ENCODE measurements at places on chromosomes 7 and 10.
A peak's percentile ranks its signal among the peaks of the same experiment; 100 is the strongest.

DNA sequence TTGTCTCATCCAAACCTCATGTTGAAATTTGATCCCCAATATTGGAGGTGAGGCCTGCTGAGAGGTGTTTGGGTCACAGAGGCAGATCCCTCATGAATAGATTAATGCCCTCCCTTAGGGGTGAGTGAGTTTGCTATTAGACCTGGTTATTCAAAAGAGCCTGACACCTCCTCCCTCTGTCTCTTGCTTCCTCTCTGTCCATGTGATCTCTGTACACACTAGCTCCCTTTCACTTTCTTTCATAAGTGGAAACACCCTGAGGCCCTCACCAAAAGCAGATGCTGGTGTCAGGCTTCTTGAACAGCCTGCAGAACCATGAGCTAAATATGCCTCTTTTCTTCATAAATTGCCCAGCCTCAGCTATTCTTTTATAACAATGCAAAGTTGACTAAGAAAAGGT is 447.1 kb downstream of the MDFIC start:
- no peak for DNase-seq

DNA sequence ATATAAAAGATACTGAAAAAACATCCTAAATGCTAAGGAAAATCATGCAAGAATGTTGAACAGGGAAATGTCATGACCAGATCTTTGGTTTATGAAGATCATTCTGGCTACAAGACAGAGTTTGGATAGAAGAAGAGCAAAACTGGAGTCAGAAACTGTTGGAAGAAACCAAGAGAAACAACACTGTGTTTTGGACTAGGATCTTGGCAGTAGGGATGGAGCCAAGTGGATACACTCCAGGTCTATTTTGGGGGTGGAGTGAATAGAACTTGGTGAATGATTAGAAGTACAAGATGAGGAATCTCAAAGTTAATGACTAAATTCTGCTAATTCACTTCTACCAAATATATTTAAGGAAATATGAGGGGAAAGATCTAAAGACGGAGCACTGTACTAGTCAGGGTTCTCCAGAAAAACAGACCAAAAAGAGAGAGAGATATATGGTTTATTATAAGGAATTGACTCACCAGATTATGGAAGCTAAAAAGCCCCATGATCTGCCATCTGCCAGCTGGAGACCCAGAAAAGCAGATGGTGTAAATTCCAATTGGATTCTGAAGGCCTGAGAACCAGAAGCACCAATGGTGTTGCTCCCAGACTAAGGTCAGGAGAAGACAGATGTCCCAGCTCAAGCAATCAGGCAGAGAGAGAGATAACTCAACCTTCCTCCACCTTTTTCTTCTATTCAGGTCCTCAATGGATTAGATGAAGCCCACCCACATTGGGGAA is 254.9 kb downstream of the TRIL start:
- DNase-seq, result no peak

- no peak for DNase-seq
These were observed 76.9 kb upstream of the RET start for GRCh38 chr10:43000021-43000411.

DNA sequence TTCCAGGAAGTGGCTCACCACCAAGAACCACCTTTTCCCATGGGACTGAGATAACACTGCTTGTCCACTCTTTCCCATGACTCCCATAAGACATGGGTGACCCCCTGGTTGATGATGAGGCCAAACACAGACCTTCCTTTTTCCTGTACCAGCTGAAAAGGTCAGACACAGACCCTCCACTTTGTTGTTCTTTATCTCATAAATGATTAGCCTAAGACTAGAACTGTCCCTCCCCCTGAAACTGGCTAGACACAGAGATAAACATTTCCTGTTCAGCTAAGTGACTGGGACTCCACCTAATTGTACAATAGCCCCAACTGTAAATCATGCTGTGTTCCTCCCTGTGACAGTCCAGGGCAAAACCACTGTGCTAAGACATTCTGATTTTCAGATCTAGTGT is 8.2 kb upstream of the NRG3 start:
- no peak for DNase-seq

GRCh38 chr7:110929480-110930249 is 161.3 kb upstream of the LRRN3 start:
- DNase-seq, result no peak

- DNase-seq, result no peak
These were observed 12.0 kb upstream of the PARD3 start for GRCh38 chr10:34826857-34827766.

DNA sequence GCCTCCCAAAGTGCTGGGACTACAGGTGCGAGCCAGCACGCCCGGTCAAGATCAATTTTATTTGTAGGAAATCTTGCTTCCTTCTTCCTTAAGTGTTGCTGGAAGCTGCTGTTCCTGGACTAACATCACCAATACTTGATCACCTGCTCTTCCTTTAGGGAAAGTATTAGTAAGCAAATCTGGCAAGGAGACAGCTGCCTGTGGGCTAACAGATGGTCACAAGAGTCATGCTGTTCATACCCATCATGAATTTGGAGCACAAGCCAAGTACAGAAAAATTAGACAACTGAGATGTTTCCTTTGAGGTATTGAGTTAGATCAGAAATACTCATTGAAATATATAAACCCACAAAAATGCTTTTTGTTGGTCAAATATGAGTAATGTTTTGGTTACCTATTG is 27.9 kb downstream of the BAIAP2L1 start:
- peak; percentile 90 for DNase-seq

DNA sequence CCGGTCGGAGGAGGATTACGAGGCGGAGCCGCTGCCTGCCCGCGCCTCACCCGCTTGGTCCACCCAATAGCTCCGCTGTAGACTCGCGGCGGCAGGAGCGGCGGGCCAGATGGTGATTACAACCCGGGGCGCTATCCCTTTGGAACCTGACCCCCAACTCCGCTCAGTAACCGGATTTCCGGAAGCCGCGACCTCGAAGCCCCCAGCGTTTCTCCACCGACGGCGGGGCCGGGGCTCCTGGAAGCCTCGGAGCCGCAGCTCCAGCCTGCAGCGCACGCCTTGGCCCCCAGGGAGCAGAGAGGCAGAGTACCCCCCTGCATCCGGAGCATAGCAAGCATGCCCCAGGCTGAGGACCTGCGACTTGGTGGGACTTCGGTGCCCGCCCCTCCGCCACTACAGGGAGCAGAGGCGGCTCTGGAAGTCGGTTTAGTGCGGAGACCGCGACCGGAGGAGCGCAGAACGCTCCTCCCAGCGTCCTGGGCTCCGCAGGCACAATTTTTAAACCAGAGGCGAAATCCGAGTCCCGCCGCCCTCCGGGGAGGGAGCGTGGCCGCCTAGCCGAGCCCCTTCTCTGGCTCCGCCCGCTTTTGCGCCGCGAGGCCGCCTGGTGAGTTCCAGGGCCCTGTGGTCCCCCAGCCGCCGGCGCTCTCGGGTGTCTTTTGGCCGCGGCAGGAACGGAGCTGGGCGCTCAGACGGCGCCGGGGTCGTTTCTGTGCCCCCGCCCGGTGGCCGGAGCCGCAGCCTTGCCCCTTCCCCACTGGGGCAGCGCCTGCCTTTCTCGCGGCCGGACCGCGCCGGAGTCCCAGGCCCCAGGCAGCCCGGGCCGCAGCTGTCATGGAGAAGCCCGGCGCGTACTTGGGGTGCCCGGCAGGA is 28.2 kb upstream of the BMS1 start:
- DNase-seq, result no peak

DNA sequence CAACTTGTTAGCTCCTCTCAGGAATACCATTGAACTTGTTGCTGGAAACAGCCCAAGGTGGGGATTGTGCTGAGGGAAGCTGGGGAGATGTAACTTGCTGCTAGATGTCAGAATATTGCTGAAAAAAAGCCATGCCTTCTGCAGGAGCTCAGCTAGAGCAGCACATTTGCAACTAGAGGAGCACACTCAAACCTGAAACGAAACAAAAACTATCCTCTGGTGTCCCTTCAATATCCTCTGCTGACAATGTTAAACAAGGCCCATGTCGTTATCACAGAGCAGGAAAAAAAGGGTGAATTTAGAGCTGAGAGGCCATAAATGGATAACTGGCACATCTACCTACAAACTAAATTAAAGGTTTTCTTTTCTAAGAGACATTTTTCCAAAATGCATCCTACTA is 53.7 kb upstream of the MACC1 start:
- no peak for DNase-seq

- DNase-seq, result no peak
These were observed 735.1 kb downstream of the TYW1 start for GRCh38 chr7:67731704-67732103.

Measured in NCI-H524 (cell line).